NCI-H82 (cell line): ENCODE measurements at places on chromosomes 11 and 22.

DNA sequence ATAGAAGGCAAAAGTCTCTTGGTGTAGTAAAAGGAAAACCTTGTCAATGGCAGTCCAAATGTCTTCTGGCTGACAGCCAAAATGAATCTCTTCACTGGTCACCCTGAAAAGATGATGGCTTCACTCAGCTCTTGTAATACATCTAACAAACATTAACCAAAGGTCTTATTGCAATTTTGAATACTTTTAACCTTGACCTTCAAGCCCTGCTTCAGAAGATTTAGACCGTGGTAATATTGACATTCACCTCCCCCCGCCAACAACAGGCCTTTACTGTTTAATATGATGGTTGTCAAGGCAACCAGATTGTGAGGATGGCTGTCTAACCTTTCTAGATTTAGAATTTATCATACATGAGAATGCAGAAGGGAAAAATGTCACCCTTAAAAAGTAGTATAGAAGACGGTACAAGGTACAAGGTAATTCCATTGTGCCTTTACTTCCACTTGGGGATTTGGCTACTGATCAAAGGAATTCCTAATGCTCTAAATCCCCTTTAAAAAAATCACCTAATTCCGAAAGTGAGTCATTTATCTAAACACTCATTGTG lies 342.3 kb downstream of the LARGE1 start:
- peak; percentile 45 for DNase-seq

- peak; percentile 42 for DNase-seq
Measured at GRCh38 chr22:24423519-24424000, 3.8 kb upstream of the ADORA2A start.

GRCh38 chr11:15865212-15865987 lies 490.9 kb downstream of the SOX6 start:
- no peak for DNase-seq

DNA sequence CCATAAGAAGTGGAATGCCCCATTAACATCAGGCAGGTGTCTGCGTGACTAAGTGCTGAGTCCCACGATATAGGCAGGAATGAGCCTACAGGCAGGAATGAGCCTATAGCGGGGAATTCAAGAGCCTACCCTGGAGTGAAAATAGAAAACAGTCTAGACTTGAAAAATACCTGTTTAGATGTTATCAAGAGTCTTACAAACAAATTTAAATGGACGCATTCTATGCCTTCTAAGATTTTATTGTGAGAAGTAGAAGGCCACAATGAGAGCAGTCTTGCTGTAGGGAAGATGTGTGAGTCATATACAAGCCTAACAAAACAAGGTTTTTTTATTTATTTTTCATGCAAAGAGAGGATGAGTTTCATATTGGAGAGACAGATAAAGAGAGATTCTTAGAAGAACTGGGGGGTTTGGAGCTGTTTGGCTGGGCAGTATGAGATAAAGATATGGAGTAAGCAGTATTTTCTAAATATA lies 200.8 kb upstream of the ZC3H12C start:
- no peak for DNase-seq

DNA sequence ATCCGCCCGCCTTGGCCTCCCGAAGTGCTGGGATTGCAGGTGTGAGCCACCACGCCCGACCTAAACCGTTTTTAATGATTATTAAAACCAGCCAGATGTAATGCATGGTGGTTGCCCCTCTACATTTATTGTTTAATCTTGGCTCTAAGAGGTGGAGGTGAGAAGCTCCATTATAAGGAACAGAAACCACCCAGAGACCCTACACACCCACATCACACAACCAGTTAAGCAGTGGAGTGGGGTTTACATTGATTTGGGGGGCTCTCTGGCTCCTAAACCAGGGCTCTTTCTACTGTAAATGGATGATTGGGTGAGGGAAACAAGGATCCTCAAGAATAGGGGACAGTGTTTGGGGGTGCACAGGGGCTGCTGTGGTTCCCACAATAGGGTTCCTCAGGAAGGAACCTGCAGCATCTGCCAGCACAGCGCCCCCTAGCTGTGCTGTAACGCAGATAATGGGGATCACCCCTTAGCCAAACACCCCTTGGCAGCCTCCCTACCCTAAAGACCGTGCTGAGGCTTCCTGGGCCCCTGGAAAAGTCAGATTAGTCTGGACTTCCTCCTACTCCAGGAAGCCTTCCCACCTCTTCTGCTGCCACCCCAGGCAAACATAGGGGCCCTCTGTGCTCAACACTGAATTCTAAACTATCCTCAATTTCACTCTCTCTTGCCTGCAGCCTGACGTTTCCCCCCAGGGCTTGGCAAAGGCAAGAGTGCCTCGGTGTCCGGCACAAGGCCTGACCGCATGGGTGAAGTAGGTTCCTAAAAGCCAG lies 2.4 kb downstream of the MPST start:
- DNase-seq, result peak; percentile 56

GRCh38 chr11:76783896-76784813 lies 999 bp downstream of the TSKU start:
- peak; percentile 78 for DNase-seq

DNA sequence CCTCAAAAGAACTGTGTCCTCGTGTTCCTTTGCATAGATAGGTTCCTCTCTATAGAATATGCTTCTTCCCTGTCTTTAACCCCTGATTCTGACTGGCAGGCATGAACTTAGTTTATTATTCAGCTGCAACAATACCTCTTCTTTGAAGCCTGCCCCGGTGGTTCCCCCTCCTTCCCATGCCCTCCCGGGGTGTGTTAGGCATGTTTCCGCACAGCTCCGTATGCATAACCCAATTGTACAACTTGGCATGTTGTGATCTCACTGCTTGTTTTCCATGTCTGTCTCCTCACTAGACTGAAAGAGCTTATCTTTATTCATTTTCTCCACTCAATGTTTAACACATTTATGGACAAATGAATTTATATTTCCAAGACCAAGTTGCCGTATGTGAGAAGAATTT lies 72.6 kb downstream of the DEPDC5 start:
- DNase-seq, result no peak

GRCh38 chr11:60954421-60954820 lies 2.4 kb upstream of the SLC15A3 start:
- no peak for DNase-seq

DNA sequence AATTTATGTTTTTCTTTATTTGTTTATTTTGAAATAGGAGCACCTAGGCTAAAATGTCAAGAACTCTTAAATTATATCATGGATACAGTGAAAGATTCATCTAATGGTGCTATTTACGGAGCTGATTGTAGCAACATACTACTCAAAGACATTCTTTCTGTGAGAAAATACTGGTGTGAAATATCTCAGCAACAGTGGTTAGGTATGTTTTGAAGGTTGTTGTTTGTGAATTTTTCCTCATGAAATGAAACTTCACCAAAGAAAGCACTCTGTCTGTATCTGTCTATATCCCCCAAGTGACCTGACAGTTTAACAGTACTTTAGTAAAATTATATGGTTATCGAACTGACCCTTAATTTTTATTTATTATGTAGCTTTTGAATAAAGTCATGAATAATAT lies 12.8 kb downstream of the ATM start:
- no peak for DNase-seq

GRCh38 chr11:88363648-88364065 lies 26.1 kb upstream of the CTSC start:
- no peak for DNase-seq

DNA sequence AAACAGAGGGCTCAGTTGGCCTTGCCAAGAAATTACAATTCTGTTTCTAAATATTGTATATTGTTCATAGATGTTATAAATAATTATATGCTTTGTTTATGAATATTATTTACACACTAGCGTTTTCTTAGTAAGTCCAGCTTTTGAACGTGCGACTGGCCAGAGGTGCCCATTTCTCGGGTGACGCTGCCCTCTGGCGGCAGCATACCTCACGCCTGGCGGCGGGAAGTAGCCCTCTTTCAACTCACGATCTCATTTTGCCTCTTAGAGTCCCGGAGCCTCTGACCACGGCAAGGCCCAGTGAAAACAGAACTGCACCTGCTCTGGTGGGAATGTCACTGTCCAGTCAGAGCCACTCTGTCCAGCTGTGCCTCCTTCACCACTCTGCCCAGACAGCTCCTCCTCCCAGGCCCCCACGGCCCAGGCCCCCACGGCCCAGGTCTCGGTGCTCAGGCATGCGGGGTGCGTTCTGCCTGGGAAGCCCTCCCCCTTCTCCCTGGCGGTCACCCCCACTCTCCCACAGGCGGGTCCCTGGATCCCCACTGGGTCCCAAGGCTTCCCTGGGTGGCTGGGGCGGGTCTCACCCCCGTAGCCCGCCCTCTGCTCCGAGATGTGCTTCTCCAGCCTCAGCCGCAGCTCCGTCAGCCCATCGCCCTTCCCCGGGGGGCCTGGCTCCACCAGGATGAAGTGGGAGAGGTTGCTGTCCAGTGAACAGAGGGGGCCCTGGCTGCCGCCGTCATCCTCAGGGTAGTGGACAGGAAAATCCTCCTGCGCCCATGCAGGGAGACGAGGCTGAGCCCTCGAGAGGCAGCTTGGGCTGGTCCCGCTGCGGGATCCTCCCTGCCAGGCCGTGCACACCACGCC lies 19.3 kb downstream of the TSSC4 start:
- peak; percentile 63 for DNase-seq

- DNase-seq, result no peak
Measured at GRCh38 chr11:14546672-14547071, 26.5 kb upstream of the PSMA1 start.

DNA sequence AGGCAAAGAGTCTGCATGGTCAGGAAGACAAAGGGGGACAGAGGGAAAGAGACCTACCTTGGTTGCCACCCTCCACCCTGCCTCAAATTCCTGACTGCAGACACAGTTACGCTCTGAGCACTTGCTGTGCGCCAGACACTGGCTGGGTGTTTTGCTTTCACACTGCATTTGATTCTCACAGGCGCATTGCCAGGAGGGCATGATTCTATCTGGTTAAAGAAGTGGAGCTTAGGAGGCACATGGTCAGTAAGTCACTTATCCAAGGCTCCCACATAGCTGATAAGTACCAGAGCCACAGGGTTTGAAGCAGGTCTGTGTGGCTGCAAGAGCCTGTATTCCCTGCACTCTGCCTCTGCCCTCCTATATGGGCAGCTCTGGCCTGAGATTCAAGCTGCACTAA lies 103.9 kb downstream of the TIMP3 start:
- DNase-seq, result peak; percentile 3

GRCh38 chr22:44765571-44766285 lies 13.4 kb downstream of the ARHGAP8 start:
- no peak for DNase-seq

GRCh38 chr11:47545298-47545697 lies 7.6 kb downstream of the CELF1 start:
- no peak for DNase-seq

DNA sequence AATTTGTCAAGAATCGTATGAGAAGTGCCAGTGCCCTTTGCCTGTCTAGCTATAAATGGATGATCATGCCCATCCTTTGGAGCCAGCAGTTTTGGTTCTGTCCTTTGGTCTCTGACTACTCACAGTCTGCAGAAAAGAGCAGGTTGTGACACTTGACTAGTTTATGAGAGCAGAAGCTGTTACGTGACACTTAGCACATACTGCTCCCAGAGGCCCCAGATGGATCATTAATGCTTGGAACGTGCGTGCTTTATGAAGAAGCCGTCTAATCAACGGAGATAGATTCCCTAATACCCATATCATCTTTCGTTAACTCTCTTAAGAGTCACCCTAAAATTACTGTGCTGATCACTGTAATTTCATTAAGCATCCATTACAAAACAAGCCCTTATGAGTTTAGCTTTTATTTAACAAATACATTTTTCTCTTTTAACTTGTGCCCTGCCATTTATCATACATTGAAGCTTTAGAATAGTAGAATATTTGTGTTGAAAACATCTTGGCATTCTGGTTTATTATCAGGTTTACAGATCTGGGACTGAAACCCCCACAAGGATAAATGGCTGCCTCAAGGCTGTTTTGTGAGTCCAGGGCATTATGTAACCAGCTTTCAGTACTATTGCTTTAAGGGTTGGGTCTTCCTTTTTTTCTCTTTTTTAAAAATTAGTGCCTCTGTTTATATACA lies 47.0 kb upstream of the ADORA2A start:
- DNase-seq, result peak; percentile 97

DNA sequence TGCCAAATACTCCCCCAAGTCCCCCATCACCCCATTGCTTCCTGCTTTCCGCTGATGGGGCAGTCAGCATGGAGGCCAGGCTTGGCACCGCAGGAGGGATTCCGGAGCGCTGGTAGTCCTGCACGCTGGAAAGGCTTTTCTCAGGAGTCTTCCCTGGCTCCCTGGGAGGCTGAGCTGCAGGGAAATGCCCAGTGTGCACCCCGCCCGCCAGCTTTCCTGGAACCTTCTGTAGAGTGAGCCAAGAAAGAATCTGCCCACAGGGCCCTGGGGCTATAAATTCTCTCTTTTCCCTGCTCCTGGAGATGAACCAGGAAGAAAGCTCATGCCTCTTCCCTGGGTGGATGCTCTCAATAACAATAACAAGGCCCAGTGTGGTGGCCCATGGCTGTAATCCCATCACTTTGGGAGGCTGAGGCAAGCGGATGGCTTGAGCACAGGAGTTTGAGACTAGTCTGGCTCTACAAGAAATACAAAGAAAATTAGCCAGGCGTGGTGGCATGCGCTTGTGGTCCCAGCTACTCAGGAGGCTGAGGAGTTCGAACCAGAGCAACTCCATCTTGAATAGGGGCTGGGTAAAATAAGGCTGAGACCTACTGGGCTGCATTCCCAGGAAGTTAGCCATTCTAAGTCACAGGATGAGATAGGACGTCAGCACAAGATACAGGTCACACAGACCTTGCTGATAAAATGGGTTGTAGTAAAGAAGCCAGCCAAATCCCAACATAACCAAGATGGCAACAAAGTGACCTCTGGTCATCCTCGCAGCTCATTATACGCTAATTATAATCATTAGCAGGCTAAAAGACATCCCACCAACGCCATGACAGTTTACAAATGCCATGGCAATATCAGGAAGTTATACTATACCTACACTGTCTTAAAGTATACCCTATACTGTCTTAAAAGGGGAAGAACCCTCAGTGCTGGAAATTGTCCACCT lies 46.4 kb upstream of the FTH1 start:
- DNase-seq, result no peak

DNA sequence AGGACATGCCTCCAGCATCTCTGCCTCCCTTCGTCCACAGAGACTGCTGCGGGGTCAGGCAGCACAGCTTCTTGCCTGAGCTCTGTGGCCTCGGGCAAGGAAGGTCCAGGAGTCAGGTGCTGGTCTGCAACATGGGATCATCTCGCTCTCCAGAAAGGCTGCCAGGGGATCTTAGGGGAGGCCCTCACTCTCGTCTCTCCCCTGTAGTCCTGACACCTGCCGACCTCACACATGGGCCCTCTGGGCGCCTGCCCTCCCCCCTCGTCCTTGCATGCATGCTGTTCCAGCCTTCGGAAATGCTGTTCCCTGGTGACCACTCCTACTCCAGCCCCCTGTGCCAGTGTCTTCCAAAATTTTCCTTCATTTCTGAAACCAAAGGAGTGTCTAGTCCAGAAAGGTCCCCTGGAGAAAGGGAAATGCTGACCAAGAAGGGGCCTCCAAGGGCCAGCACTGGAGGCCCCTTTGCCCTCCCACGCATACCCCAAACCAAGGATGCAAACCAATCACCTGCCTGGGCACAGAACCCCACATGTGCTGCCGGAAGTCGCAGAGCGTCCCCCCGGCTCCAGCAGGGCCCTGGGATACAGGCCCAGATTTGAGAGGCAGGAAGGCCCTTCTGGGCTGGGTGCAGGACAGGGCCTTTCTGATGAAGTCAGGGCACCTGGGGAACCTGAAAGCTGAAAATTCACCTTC lies 41.0 kb downstream of the IGF2 start:
- no peak for DNase-seq

- DNase-seq, result no peak
Measured at GRCh38 chr11:73277467-73277866, 5.3 kb downstream of the P2RY6 start.
